ENCODE measurements at places on chromosomes 12 and 14.

- no peak for DNase-seq
These were observed 61.7 kb upstream of the DDX11 start for GRCh38 chr12:31011746-31012566.

DNA sequence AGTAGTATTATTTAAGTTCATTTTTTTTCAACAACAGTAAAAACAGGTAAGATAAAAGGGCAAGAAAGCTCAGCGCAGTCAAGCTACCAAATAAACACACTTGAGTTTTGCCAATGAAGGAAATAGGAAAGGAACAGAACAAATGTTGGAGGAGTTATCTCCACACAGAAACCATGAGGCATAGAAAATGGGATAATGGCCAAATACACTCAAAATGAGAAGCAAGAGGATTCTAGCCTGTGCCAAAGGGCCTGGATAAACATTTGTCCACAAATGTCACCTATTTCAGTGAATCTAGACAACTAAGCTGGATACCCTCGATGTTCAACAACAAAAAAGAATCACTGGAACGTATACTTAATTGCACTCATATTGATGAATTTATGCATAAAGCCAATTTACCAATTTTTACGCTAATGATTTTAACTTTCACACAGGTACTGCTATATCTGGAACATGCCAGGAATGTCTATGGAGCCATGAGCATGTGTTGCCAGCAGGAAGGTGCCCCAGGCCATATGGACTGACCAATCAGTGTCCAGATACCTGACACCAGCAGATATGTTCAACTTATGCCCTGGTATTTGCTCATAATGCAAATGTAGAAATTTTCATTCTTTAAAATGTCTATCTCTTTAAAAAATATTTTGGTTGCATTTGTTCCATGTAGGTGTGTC lies 21.1 kb downstream of the ST8SIA1 start:
- DNase-seq = no peak

GRCh38 chr12:29148596-29148910 lies 525 bp upstream of the FAR2 start:
- no peak for DNase-seq

DNA sequence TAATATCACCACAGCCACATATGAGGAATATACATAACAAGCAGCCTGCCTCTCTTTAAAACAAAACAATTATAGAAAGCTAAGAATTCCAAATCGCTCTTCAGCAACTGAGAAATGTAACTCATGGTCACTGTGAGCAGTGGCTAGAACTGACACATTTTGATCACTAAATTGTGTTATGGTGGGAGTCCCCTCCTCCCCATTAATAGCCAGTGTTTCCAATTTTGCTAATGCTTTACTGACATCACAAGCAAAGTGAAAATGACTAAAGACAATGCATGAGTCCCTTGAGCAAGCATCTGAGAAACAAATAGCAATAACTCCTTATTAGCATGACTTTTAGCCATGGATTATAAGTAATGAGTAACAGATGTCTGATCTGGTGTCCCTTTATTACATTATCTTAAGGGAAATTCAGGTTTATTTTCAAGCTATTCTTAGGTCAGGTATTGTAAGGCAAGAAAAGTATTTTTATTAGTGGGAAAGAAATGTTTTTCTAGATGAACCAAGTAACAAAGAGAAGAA lies 148.3 kb downstream of the KCNH5 start:
- peak; percentile 32 for DNase-seq

DNA sequence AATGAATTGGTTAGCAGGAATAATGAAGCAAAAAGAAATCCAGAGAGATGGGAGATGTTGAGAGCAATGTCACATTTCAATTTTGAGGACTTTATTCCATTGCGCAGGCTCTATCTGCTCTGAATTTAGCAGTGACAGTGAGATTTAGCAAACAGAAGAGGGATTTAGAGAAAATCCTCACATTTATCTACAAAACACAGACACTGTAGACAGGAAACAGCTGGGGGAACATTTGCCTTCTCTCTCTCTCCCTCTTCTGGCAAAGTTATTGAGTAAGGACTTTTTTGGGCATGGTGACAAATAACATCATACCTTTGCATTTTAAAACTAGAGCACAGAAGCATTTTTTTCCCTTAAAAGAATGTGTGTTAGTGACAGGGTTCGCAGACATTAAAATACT lies at the start of gene IGF1:
Gene IGF1 (minus strand): TSS at position 158 of the 400 bp plus-strand sequence. CDS start 182 bp downstream, outside the sequence.
- peak; percentile 78 for DNase-seq

Measured in fibroblast of upper back skin (primary cell).